ENCODE measurements at places on chromosomes 1 and 21.

GRCh38 chr1:246454655-246455054, 52.4 kb downstream of the SMYD3 start:
- no peak for DNase-seq

DNA sequence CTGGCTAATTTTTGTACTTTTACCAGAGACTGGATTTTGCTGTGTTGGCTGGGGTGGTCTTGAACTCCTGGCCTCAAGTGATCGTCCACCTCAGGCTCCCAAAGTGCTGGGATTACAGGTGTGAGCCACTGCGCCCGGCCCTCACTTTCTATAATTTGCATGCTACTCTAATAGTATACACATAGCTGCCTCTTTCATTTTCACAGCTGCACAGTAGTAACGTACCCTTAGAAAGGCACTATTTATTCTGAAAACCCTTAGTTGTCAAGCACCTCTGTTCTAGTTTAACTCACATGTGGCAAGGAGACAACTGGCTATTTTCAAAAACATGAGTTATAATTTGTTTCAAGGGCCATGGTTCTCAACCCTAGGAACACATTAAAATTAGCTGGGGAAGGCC, 17.2 kb downstream of the TPM3 start:
- no peak for DNase-seq

DNA sequence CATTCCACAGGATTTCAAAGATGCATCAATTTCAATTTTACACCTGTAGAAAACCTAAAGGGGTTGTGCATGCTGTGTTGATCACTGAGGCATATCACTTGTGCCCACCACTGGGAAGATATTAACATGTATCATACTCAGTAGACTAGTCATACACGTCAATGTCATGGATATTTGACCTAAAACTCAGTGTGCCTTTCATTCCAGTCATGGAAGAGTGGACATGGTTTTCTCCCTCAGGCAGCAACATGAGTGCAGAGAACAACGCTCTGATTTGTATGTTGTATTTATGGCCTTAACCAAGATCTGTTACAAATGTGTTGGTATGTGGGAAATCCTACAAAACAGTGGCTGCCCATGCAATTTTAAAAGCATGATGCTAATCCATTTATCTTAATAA, 6.1 kb upstream of the C1orf53 start:
- DNase-seq = no peak

GRCh38 chr1:63622849-63623566, 29.8 kb downstream of the PGM1 start:
- DNase-seq = no peak

GRCh38 chr1:10245674-10246073, 35.3 kb downstream of the KIF1B start:
- no peak for DNase-seq

DNA sequence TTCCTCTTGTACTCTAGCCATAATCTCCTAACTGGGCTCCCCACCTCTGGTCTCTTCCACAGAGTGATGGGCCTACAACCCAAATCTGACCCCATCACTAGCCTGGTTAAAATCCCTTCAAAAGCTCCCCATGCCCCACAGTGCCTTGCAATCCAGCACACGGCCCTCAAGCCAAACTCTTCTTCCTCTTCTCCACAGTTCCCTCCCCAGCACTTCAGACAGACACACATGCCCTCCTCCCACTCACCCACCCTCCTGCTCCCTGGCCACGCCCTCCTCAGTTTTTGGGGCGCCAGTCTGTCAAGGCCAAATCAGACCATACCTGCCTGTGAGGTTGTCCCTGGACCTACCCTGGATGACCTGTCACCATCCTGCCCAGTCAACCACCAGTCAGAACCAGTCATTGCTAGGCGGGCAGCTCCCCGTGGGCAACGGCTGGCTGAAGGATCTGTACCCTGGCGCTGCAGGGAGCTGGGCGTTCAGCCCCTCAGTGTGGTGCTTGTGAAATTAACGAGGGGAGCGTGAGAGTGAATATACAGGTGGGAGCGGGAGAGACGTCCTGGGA, 753 bp downstream of the C1orf210 start:
- DNase-seq = no peak

DNA sequence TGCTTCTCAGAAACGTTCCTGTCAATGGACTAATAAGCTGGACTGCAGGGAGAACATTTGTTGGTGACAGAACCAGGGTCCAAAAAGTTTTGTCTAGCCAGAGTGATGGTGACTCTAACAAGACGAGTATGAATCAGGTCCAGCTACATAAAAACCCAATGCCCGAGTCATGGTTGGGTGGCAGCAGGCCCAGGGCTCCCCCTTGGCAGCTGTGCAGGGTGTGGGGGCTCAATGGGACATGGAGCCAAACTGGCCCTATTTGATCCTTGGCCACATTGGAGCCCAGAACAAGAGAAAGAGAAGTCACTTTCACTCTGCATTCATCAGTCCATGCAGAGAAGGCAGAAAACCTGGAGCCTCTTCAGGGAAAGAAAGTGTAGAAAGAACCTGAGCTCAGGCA, 37.9 kb upstream of the TENT5C start:
- DNase-seq = no peak

- no peak for DNase-seq
These were observed 15.7 kb upstream of the NRIP1 start for GRCh38 chr21:15080526-15080925.

GRCh38 chr1:145956781-145957442, 905 bp downstream of the LIX1L start:
- DNase-seq = no peak
